Stimulated activated CD4-positive, alpha-beta T cell treated with anti-CD3 and anti-CD28 coated beads, Interleukin-1b, Interleukin-23, amount 100 ng/mL, for 24 hours (primary cell): ENCODE measurements at places on chromosomes 11 and 22.

DNA sequence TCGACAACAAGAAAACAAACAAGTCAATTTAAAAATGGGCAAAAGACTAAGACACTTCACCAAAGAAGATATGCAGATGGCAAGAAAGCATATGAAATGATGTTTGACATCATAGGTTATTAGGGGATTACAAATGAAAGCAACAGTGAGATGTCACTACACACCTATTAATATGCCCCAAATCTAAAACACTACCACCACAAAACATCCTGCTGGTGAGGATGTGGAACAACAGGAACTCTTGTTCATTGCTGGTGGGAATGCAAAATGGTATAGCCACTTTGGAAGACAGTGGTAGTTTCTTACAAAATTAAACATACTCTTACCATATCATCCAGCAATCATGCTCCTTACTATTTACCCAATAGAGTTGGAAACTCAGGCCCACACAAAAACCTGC, 29.0 kb downstream of the PRRG4 start:
- DNase-seq, result no peak

DNA sequence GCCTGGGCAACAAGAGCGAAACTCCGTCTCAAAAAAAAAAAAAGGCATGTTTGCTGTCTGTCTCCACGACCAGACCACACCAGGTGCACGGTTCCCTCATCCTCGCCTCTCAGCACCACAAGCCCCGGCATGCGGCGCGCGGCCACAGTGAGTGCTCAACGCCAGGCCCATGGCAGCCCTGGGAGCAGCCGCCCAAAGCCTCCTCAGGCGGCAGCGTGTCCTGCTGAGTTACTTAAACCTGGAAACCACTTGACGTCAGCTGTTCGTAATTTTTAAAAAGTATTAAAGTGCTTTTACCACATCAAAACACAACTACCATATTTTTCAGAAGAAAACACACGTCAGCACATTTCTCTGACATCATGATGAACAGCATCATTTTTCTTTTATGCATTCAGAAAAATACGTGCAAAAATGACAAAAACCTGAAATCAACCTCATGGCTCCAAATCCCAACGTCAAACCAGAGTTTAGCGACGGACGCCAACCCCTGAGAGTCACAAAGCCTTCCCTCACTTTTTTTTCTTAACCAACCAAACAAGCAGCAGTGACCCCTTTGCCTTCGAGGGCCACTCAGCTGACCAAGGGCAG, 2.1 kb downstream of the DEAF1 start:
- no peak for DNase-seq

DNA sequence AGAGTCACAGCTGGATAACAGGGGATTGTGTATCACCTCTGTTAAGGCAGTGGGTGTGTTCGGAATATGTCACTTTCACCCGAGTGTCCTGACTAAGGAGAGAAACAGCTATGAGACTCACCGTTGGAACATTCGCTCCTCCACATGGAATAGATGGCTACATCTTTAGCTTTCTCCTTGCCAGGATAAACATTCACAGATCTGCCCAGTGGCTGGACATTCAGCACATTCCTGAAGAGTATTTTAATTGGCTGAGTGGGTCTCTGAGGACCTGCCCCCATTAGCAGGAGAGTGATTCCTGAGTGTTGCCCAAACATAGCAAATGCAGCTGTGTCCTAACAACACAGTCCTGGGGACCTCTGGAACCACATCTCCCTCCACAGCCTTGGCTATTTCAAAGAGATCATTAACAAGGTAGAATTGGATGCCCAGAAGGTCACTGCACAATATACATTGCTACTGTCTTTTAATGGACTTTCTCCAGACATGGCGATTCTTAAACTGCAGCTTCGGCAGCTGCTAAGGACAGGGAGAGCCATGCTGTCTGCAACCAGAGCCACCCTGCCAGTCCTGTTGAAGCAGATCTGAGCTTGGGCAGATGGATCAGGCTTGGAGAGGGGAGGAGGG, 435.0 kb upstream of the CADM1 start:
- DNase-seq, result no peak

DNA sequence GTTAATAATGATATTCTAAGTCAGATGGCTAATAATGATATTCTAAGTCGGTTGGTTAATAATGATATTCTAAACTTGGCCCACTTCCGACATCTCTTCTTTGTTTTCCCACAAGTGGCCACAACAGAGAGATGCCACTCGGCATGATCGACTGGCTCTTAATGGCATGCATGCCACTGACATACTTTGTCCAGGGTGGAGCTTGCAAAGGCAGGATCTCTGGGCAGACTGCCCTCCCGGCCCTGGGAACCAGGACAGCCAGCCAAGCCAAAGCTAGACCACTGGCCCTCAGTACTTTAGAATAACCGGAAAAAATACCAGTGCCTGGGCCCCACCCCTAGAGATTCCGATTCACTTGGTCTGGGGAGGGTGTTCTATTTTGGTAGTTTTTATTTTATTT, 78.1 kb downstream of the KIAA1671 start:
- no peak for DNase-seq

DNA sequence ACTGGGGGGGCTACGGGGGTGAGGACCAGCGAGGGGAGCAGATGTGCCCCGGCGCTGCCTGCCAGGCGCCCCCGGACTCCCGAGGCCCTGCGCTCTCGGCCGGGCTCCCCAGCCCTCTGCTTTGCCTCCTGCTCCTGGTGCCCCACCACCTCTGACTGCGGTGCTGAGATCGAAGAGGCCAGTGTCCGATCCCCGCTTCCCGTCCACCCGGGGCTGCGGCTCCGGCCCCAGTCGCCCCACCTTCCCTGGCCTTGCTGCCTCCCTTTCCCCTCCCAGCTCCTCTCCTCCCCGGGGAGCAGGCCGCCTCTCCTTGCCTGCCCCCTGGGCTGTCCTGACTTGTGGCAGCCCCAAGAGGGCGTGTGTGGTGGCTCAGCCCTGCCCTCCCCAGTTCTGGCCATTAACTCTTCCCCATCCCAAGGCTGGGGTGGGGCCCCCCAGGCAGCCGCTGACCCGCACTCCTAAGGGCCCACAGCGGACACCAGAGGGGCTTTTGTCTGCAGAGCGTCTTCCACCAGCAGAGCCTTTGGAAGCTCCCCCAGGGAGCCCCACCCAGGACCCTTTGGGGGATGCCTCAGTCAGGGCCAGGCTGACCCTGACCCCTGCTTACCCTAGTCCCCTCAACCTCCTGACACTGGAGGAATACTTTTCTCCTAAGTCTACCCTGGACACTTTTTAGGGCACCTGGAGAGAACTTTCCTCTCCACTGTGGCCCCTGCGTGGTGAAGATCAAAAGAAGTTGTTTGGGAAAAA, 16.6 kb downstream of the RTN4RL2 start:
- no peak for DNase-seq

DNA sequence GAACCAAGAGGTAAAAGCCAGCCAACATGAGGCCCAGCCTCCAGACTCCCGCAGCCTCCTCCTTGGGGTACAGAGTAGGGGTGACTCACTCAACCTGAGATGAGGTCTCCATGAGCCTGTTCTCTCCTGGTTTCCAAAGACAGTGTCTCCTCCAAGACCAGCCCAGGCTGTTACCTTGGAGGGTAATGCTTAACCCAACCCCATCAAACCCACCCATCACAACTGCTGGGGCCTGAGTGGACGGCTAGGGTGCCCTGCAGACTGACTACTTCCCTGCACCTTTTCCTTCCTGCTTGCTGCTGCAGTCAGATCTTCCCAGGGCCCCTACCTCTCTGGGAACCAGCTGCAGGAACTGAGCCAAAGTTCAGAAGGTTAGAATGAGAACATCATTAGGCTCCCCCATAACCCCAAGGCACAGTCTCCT, 5.1 kb upstream of the NOL12 start:
- no peak for DNase-seq

DNA sequence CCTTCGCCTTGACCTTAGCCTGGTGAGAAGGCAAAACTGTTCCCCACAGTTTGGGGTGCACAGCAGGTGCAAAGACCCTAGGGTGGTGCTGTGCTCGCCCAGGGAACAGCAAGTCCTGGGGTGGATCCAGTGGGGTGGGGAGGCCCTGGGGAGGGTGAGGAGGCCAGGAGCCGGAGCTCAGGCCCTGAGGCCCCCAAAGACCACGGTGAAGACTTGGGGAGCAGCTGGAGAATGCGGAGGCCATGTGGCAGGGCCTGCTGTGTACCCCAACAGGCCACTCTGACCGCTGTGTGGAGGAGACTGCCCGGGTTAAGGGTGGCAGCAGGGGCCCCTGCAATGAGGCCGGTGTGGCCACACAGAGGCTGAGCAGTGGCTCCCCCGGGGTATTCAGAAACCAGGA, 101.1 kb upstream of the RTL6 start:
- DNase-seq, result no peak

DNA sequence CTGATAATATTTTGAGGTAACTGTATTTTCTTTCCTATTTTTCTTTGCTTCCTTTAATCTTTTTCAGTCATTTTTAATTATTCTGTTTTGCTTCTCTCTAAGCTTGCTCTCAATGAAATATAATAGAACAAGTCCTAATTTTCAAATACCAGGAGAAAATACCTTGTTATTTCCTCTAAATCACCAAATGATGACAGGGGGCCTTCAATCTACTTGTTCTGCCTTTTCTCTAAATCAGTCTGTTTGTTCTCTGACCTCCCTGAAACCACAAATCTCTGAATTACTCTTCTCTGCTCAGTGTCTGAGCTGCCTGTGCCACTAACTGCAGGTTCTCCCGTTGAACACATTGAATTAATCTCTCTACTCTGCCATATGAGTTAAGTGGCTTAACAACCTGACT, 286.2 kb downstream of the C11orf87 start:
- no peak for DNase-seq

DNA sequence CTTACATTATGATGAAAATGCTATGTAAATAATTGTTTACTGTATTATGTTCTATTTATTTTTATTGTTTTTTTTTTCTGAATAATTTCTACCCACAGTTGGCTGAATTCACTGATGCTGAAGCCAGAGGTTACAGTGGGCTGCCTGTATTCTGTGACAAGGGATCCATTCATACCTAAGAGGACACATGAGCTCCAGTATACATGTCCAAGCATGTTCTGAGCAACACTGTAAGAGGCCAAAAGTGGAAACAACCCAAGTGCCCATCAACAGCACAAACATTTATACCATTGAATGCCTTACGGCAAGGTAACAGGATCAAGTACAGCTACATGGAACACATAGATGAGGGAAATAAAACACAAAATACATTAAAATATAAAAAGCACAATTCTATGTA, 1.4 kb upstream of the SRSF8 start:
- no peak for DNase-seq

DNA sequence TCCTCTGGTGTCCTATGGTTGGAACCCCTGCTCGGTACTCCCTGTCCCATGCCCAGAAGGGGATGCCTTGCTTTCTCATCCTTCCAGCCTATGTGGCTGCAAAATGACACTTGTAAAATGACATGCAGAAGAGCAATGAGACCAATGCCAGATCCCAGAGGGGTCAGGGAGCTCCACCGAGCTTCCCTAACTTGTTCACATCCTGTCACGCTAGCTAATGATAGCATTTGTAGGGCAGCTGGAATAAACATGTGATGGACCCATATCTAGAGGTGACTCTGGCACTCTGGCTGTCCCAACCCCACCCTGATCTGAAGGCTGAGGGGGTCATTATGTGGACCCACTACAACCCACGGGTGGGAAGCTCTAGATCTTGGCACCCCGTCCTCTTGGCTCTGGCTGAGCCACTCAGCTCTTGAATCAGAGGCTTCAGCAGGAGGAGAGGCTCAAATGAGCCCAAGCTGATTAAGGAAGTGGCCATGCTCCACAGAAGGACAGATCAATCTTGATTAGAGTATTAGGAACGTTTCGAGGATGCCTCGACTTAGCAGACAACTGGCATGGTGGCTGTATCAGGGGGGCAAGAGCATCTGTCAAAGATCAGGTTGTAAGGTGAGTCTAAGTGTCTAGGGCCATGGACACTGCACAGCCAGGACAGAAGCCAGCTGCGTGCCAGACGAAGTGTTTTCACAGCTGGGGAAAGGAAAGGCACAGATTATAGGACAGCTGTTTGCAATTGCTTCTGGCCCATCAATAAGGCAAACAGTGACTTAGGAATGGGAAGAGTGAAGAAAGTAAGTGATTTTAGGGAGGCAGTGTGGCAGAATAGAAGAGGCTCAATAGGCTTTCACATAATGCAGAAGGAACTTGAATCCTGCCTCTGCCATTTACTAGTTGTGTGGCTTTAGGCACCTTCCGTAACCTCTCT, 182.8 kb downstream of the KIRREL3 start:
- no peak for DNase-seq

DNA sequence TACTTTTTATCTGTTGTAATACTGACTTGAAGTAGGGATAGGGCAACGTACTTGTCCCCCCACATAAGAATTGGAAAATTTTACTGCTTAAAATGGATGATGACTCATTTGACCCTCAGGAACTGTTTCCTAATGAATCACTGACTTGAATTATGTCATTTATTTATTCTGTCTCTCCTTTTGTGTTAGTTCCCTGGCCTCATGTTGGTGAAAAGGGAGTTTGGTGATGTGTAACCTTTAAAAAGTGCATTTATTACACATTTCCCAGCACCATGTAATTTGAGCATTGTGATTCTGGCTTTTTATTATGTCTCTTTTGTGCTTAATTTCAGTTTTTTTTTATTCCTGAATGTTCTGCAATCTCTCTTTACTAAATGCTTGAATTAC, 20.3 kb upstream of the PGM2L1 start:
- DNase-seq, result no peak

- no peak for DNase-seq
Observed at GRCh38 chr22:25748140-25748539, 6.2 kb downstream of the MYO18B start.

GRCh38 chr11:70944636-70945035, 307.7 kb downstream of the SHANK2 start:
- no peak for DNase-seq

- no peak for DNase-seq
Observed at GRCh38 chr11:19474211-19474610, 233.5 kb upstream of the E2F8 start.

GRCh38 chr11:133106417-133106816, 425.9 kb downstream of the OPCML start:
- no peak for DNase-seq

DNA sequence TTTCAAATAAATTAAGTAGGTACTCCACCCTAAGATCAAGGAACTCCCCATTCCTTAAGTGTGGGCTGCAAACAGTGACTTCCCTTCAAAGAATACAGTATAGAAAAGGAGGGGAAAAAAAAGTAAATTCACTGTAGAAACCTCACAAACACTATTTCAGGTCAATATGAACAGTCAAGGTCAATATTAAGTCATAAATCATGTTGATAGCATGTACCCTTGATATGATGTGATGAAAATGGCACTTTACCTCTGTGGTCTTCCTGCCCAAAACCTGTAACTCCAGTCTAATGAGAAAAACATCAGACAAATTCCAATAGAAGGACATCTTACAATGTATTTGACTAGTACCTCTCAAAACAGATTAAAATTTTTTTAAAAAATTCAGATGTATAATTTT, 8.2 kb downstream of the CKAP5 start:
- no peak for DNase-seq

DNA sequence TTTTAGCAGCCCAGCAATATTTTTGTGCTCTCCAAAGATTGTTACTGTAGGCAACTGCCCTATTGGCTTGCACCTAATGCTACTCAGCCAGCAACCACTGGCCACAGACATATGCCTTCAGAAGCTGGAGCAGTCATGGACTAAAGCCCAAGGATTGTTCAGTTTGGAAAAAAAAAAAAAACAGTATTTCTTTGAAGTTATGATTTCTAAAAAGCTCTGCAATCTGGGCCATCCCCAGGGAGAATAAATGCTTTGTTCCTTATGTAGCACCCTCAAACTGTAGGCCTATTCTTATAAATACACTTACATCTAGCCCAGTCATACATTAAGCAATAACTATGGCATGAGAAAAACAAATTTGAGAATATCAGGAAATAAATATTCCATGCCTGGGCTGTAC, 2190.5 kb upstream of the RAG2 start:
- no peak for DNase-seq
